ENCODE measurements at places on chromosomes 3 and 15.

DNA sequence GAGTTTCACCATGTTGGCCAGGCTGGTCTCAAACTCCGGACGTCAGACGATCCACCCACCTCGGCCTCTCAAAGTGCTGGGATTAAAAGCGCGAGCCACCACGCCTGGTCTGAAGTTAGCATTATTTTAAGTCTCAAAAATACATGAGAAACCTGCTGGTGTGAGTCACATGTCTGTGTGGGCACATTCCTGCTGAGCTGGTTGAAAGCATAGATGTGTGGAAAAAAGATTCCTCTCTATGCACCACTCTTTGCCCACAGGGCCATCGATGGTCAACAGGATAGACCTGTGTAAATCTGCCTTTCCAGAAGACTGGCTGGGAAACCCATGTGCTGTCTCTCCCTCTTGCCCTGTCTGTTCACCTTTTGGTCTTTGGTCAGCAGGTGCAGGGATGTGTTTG, 63.5 kb downstream of the CHRD start:
- no peak for DNase-seq

- DNase-seq = no peak
Observed at GRCh38 chr3:159131376-159131775, 329.5 kb downstream of the MFSD1 start.

DNA sequence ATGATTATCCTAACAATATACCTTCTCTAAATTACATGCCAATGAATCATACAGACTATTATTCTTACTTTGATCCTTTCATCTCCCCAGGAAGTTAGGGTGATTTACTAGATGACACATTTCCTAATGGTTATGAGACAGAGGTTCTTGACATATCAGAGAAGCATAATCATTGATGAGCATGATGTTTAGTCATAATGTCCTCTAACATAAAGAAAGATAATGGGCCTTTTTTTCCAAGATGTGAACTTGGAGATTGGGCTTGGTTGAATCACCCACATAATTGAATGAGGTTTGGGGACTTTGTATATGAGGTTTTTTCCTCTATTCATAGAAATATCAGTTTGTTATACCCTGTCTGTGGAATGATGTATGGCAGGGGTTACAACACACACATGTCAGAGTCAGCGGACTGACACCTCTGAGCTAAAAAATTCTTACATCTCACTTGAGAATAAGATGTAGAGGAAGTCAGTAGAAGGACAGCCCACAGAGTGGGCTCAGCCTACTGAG, 69.7 kb upstream of the DCBLD2 start:
- DNase-seq = no peak

- DNase-seq = no peak
Observed at GRCh38 chr15:41878355-41878699, 15.5 kb downstream of the SPTBN5 start.

- DNase-seq = no peak
Observed at GRCh38 chr15:56968821-56969220, 50.4 kb downstream of the TCF12 start.

- no peak for DNase-seq
Observed at GRCh38 chr15:101023501-101024072, 104.4 kb downstream of the LRRK1 start.

GRCh38 chr3:30934208-30934550, 39.7 kb upstream of the GADL1 start:
- DNase-seq = no peak

- no peak for DNase-seq
Observed at GRCh38 chr3:110414855-110415254, 656.8 kb upstream of the NECTIN3 start.

- no peak for DNase-seq
Observed at GRCh38 chr3:31456373-31456772, 76.4 kb upstream of the STT3B start.
